ENCODE measurements at places on chromosomes 2 and 18. TPM values are rescaled to one million over a fixed set of nuclear protein-coding genes. Genes with fewer than 3 reads are reported as not detected.

DNA sequence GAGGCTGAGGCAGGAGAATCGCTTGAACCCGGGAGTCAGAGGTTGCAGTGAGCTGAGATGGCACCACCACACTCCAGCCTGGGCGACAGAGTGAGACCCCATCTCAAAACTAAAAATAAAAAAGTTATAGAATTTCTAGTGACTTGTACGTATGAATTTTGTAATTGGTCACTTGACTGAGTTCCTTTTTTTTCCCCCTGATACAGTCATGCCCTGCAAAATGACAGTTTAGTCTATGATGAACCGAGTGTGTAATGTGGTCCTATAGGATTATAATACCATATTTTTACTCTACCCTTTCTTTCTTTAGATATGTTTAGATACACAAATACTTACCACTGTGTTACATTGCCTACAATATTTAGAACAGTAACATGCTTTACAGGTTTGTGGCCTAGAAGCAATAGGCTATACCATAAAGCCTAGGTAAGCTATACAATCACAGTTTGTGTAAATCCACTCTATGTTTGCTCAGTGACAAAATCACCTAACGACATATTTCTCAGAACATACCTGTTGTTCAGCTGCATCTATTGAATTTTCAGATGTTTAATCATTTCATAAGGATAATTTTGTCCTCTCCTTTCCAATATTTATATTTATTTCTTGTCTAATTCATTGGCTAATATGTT, 25.4 kb downstream of the SOCS6 start:
- no peak for DNase-seq

DNA sequence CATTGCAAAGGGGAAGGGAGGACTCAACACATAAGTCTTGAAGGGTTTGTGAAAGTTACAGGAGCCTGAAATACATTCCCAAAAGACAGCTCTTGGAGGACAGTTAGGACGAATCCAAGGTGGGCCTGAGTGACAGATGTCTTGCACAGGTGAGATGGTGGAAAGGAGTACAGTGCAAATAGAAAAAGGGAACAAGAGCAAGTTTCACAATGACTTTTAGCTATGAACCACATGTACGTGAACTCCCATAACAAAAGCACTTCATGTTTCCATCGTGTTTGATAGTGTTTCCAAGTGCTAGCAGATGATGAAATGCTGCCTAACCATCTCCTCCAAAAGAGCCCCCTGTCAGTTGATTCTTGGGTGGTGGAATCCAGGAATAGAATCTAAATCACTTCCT, 1.8 kb downstream of the IL18RAP start:
- no peak for DNase-seq

DNA sequence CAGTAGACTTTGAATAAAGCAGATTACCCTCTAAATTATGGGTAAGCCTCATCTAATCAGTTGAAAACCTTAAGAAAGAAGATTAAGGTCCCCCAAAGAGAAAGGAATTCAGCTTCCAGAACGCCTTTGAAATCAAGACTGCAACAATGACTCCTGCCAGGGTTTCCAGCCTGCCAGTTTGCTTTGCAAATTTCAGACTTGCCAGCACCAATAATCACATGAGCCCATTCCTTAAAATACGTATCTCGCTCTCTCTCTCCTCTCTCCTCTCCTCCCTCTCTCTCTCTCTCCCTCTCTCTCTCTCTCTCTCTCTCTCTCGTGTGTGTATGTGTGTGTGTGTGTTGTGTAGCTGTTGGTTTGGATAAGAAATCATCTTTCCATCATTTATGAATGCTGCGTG, 184.2 kb downstream of the PDE1A start:
- DNase-seq = no peak

GRCh38 chr18:1302861-1303260, 398.2 kb downstream of the ADCYAP1 start:
- DNase-seq = no peak

DNA sequence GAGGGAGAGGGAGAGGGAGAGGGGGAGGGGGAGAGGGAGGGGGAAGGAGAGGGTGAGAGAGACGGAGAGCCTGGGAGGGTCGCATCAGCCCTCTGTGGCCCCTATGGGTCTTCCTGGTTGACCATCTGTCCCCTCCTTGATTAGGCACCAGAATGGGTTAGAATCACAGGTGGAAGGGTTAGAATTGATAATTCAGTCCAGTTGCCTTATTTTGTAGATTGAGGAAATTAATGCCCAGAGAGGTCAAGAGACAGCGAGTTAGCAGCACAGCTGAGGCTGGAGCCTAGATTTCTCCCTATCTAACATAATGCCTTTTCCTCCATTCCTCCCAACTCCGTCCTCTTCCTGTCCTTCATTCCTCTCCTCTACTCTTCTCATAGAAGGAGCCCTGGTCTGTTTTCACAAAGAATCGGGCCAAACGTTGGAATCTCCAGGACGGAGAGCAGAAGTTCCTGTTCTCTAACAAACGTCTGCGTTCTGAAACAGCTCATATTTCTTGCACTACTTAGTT, 338 bp upstream of the THUMPD2 start:
- DNase-seq = no peak

GRCh38 chr2:60550178-60550983, 3.1 kb downstream of the BCL11A start:
- DNase-seq = peak; percentile 67

GRCh38 chr18:78765142-78765541, 214.5 kb upstream of the SALL3 start:
- no peak for DNase-seq

- DNase-seq = peak; percentile 28
Observed at GRCh38 chr2:241507430-241508239, 749 bp downstream of the STK25 start.

DNA sequence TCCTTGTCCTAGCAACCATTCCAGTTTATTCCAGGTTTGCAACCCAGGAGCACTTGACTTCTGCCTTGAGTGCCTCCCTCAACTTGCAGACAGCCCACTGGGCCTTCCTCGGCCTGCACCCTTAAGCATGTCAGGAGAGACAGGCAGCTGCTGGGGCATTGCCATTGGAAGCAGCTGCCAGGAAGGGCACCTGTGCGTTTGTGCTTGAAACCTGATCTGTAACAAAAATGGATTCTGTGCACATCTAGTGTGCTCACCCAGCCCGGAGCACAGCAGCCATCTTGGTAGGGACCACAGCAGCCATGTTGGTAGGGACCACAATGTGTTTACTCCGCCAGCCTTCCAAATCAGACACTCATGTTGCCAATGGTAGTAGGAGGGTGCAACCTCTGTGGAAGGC, 44.3 kb upstream of the GLI2 start:
- DNase-seq = no peak

GRCh38 chr18:79227621-79228020, 158.4 kb downstream of the ATP9B start:
- DNase-seq = no peak

- DNase-seq = no peak
Observed at GRCh38 chr2:191299866-191300265, 54.7 kb downstream of the MYO1B start.

GRCh38 chr2:181985632-181986205, at the start of gene PPP1R1C:
Gene PPP1R1C, plus strand, starts transcription at chr2:181985853. Its CDS starts 258 bp downstream, at chr2:181986111.
- no peak for DNase-seq

DNA sequence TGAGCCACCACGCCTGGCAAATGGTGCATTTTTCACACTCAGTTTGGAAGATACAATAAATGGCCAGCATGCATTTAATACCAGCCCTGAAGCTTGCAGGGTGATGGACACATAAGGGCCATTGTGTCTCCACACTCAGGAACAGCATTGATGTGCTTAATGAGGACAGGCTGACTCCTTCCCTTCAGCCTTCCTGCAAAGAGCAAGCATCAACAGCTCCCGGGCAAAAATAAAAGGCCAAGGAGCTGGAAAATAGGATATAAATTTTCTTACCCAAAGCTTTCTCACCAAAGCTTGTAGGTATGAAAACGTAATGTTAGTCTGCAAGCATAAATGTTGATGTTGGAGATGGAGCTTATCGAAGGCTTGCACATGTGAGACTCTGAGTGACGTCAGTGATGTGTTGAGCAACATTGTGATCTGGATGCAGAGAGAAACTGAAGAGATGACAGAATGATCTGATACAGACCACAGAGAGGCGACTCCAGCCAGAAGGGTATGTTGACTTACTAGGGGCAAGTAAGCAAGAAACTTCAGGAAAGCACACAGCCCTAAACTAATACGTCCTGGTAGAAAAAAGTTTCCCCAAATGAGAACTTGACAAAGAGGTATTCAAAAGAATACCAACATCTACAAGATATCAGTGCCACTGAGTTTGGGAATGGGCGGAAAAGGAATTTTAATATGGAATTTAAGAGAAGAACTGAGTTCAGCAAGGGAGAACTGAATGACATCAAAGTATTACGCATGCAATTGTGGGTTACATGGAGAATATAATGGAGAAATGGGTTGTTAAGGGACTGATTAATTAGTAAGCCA, 256.5 kb downstream of the TGIF1 start:
- DNase-seq = no peak

- no peak for DNase-seq
Observed at GRCh38 chr2:27915874-27916273, 25.3 kb downstream of the BABAM2 start.

GRCh38 chr18:48622911-48623431, 84.1 kb downstream of the CTIF start:
- DNase-seq = no peak

DNA sequence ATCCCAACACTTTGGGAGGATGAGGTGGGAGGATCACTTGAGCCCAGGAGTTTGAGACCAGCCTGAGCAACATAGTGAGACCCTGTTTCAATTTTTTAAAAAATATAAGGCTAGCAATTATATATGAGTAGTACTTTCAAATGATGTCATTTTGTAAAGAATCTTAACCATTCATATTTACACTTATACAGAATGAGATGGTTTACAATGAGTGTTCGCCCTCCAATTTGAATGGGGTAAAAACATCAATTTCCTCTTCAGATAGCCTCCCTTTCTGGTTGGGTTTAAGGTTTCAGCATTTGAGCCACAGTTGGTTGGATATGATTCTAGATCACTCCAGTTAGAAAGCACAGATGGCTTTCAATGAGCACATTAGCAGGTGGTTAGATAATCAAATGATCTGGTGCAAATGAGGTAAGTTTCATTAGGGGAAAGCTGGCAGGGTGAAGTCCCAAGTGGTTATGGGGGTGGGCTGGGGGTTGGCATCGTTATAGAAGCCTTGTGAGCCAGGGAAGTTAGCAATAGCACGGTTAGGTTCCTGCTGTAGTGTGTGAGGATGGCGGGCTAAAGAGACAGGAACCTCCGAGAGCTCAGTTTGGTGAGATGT, 63.9 kb downstream of the TRPM8 start:
- no peak for DNase-seq

GRCh38 chr2:133378928-133379549, 189.2 kb downstream of the NCKAP5 start:
- no peak for DNase-seq

- DNase-seq = no peak
Observed at GRCh38 chr2:36704475-36705150, 8.1 kb downstream of the VIT start.

DNA sequence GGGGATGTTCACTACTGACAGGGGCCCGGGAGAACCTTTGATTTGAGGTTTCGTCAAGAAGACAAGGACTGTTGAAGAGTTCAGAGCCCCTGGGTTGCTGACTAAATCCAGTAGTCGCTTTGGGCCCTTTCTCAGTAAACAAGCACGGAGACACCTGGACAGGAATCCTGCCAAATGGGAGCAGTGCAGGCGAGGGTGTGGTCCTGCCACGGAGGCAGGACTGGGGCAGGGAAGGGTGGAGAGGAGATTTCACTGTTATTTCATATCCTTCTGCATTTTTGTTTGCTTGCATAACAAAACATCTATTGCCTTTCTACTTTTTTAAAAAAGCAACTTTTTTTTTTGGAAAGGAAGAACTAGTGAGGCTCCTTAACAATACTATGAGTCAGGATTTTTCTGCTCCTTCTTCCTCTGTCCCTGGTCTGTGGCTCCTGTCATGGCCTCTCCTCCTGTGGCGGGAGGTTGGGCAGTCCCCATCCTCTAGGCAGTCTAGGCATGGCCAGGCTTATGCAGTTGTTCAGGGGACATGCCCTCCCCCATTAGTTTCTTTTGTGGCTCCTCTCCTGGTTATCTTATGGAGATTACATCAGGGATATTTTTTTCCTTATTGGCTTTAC, 57.7 kb downstream of the ARHGEF4 start:
- DNase-seq = no peak

Gene AGAP1
- total RNA-seq = 15.1 TPM

Gene RASGRP3
- total RNA-seq = 3.6 TPM

Gene SERPINB4
- not detected for total RNA-seq

Gene TACR1
- not detected for total RNA-seq

Gene CRYGD
- total RNA-seq = not detected

Gene C2orf80
- total RNA-seq = not detected

Gene DNER
- total RNA-seq = 3.4 TPM

Gene SLC40A1
- not detected for total RNA-seq

Gene CNDP1
- total RNA-seq = not detected

Gene PDE1A
- total RNA-seq = 3.6 TPM

Gene SLC16A14
- total RNA-seq = not detected

Gene TEKT4
- not detected for total RNA-seq

Gene C1GALT1C1L
- not detected for total RNA-seq

Gene MOCOS
- total RNA-seq = 3.0 TPM

Gene XIRP2
- not detected for total RNA-seq

Data from HFFc6 (cell line).